GM03348 (cell line): ENCODE measurements at places on chromosomes 12 and 14.

- DNase-seq = peak; percentile 55
These were observed 118.8 kb downstream of the SCARB1 start for GRCh38 chr12:124744659-124745464.

- DNase-seq = no peak
These were observed 8.6 kb downstream of the ACVRL1 start for GRCh38 chr12:51915951-51916350.

DNA sequence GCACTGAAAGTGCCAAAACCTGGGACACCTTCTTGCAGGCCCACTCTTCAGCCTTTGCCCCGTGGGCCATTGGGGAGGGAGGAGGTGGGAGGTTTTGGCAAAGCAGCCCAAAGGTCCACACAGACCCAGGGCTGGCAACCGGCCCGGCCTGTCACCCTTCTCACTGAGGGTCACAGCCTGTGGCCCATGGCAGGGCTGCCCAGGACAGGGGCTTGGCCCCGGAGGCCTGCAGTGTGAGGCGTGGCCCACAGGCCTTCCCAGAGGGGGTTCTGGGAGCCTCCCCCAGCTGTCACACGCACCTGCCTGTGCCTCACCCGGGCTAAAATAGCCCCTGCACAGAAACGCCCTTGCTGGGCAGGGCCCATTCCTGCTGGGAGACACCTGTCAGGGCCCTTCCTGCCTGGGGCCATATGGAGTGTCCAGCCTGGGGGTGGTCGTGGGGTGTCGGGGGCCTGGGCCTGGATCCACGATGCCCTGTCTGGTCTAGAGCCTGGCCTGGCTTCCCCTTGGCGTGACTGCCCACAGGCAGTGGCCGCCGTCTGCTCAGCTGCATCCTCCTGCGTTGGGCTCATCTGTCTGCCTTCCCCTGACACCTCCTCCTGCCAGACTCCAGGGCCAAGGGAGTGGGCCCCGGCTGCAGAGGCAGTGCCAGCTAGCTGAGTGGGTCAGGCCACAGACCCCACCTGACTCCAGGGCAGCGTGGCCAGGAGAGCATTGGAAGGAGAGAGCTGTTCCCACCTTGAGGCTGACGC is 19.2 kb downstream of the PACS2 start:
- no peak for DNase-seq

- no peak for DNase-seq
These were observed 58.1 kb downstream of the ACACB start for GRCh38 chr12:109174468-109174867.

GRCh38 chr12:100698518-100698917 is 96.1 kb upstream of the ANO4 start:
- no peak for DNase-seq

DNA sequence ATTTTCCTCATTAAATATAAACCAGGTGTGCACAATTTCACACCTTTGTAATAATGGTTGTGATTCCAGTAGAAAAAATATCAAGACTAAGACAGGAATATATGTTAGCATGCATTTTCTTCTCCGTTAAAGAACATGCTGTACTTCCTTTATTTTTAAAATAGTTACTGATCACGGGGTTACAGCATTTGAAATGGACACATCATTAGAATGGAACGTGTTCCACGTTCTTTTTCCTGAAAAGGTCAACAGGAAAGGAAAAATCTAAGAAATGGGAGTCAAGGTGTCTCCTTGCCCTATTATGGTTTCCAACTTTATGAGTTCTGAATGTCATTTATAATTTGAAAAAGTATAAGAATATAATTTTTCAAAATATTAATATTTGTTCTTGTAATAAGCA is 1325.7 kb downstream of the SLC16A7 start:
- no peak for DNase-seq

GRCh38 chr14:34147461-34147860 is 196.6 kb upstream of the EGLN3 start:
- DNase-seq = no peak

GRCh38 chr12:47858511-47859266 is 39.0 kb upstream of the HDAC7 start:
- DNase-seq = no peak

- no peak for DNase-seq
These were observed 161.2 kb downstream of the TMX1 start for GRCh38 chr14:51401272-51401671.

DNA sequence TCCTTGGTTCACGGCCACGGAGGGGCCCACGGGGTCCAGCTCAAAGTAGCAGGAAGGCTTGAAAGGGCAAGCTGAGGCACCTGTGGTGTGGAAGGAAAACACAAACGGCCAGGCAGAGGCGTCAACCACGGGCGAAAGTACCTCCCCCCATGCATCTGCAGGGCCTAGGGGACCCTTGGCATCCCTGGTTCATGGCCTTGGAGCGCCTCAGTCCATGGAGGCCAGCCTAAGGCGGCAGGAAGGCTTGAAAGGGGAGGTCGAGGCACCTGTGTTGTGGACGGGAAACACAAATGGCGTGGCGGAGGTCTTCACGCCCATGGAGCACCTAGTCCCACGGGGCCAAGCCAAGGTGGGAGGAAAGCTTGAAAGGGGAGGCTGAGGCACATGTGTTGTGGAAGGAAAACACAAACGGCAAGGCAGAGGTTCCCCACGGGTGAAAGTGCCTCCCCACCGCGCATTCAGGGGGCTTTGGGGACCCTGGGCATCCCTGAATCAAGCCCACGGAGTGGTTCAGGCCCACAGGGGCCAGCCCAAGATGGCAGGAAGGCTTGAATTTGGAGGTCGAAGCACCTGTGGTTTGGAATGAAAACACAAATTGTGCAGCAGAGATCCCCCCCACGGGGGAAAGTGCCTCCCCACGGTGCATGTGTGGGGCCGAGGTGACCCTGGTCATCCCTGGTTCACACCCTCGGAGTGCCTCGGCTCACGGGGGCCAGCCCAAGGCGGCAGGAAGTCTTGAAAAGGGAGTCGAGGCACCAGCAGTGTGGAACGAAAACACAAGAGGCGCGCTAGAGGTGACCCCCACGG is 380.8 kb downstream of the ALG10 start:
- peak; percentile 2 for DNase-seq

- DNase-seq = no peak
These were observed 62.9 kb upstream of the PSMA6 start for GRCh38 chr14:35229084-35229791.

GRCh38 chr14:29548948-29549370 is 378.7 kb downstream of the PRKD1 start:
- peak; percentile 81 for DNase-seq

- no peak for DNase-seq
These were observed 25.3 kb downstream of the WDR20 start for GRCh38 chr14:102164965-102165364.

DNA sequence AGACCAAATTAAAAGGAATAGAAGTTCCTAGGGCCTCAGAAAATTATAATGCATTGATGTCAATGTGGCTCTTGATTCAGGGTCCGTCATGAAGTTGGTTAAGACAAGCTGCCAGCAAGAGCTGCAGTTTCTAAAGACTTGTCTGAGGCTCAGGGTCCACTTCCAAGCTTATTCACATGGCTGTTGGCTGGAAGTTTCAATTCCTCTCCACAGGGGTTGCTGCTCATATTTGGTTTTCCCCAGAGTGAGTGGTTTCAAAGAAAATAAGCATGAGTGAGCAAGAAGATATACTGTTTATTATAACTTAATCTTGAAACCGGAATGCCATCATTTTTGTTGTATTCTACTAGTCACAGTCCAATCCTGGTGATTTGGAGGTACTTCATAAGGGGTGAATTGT is 1247.4 kb downstream of the LRFN5 start:
- no peak for DNase-seq

DNA sequence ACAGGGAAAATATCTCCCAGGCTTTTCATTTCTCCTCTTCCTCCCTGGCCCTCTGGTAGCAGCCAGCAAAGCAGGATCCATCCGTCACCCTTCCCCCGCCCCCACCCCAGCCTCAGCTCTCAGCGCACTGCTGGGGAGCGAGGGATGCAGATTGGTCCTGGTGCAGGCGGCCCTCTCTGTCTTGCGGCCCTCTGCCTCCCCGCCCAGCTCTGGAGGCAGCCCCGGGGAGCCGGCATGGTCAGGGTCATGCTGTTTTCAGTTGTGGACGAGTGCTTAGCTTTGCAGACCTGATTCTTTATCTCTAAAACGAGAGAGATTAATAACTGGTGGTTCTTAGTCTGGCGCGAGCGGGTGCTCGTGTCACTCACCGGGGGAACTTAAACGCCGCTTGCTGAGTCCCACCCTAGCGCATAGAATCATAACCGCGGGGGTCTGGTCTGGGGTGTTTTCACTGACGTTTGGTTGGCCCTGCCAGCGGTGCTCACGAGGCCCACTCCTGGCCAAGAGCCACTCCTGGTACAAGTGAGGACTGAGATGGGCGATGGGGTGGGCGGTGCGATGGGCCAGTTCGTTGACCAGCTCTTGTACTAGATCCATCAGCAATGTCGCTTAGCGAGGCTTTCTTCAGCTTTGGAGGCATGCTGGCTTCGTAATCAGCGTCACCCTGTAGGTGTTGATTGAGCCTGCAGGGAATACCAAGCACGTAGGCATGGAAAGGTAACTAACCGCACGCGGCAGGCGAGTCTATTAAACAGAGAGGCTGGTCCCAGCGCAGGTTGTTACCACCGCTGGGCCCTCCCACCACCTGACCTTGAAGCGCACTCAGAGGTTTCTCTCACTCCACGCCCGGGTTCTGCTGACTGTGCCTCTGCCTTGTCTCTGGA is 95.2 kb downstream of the TSPAN9 start:
- DNase-seq = no peak

DNA sequence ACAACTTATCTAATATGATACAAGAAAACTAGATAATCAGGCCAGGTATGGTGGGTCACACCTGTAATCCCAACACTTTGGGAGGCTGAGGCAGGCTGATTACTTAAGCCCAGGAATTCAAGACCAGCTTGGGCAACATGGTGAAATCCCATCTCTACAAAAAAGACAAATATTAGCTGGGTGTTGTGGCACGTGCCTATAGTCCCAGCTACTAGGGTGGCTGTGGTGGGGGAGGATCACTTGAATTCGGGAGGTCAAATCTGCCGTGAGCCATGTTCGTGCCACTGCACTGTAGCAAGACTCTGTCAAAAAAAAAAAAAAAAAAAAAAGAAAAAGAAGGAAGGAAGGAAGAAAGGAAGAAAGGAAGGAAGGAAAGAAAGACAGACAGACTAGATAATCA is 27.0 kb downstream of the ZCRB1 start:
- DNase-seq = no peak

GRCh38 chr12:14878488-14878887 is 7.2 kb downstream of the MGP start:
- no peak for DNase-seq

- no peak for DNase-seq
These were observed 80.7 kb downstream of the NPAS3 start for GRCh38 chr14:33019346-33019745.

- DNase-seq = no peak
These were observed 84.7 kb downstream of the CMAS start for GRCh38 chr12:22130671-22131070.

- DNase-seq = no peak
These were observed 37.0 kb upstream of the FBXO33 start for GRCh38 chr14:39469094-39469710.

- no peak for DNase-seq
These were observed 259.6 kb upstream of the ATP2B1 start for GRCh38 chr12:89968151-89968700.

DNA sequence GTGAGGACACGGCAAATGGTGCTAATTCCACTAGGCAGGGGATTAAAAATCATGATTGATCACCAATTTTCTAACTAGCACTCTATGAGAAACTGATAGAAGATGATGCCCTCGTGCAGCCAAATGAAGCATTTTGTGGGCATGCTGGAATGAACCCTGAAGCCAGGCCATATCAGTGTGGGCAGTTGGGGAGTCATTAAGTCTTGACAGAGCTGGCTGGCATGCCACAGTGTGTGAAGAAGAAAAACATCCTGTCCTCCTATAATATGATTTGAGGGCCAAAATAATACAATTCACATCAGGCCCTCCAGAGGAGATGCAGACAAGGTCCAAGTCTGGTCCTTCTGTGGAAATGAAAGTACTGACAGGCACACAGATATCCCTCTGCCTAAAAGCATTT is 107.1 kb downstream of the TMTC1 start:
- no peak for DNase-seq

- no peak for DNase-seq
These were observed 15.5 kb upstream of the IRF2BPL start for GRCh38 chr14:77043984-77044485.

DNA sequence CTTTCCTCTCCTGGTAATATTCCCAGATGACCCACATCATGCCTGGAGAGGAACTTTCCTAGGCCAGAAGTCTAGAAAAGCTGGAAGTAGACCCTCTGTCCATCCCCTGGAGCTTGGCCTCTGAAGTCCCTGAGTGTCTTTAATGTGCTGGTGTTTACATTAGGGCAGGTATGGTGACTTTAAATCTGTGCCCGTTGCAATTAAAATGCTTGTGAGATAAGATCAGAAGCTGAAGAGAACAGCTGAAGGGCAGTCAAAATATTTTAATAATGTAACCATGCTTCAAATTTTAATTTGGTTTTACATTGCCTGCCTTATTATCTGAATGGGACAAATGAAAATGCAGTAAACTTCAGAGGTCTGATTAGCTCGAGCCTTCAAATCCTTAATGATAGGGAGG is 1022.5 kb downstream of the BCL11B start:
- no peak for DNase-seq

DNA sequence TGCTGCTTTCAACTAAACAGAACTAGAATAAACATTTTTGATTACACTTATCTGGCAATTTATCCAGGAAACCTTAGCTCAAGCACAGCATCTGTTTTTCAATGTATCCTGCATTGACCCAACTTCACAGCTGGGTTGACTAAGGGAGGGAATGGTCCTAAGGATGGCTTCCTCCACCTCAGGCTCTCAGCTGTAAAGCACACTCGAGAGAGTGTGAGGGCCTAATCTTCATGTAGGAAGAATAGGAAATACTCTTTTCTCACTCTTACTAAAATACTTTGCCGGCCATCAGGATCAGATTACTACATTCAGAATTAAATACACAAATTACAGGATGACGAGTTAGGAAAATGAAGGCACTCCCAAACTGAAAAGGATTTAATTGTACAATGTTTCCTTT is 7.2 kb downstream of the SETD3 start:
- no peak for DNase-seq

- no peak for DNase-seq
These were observed 293.0 kb downstream of the BTG1 start for GRCh38 chr12:91852634-91853033.

DNA sequence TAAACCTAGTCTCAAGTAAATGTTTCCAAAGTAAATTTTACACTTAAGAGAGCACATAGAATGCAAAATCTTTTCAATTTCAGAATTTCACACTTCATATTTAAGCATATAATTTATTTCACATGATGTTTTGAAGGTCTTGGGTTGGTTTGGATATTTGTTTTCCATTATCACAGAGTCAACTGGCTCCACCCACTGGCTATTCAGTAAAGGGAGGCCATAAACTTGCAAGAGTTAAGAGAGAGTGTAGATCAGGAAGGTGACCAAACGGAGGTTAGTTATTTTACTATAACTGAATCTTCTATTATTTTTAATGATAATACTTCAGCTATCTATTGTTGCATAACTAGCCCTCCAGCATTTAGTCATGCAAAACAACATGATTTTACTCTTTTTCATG is 6.2 kb upstream of the CPNE8 start:
- DNase-seq = no peak

- DNase-seq = no peak
These were observed 3.4 kb downstream of the NACA start for GRCh38 chr12:56721721-56722120.
